CD4-positive, CD25-positive, alpha-beta regulatory T cell (primary cell): ENCODE measurements at places on chromosomes 11 and 22.

GRCh38 chr11:11710556-11710955 lies 88.8 kb upstream of the GALNT18 start:
- DNase-seq: no peak

DNA sequence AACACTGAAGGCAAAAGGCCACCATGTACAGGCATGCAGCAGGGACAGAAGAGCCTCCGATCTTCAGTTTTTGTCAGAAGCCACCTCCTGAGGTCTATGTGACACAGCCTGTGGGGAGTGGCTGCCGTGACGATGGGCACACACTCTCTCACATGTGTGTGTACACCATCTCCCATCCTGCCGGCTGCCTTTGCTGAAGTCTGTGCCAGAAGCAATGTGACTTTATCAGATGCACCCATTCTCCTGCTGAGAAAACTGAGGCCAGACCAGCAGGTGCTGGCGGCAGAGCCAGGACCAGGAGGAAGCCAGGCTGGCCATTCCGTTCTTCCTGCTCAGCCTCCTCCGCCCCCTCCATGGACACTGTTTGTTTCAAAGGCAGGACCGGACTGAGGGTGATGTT lies 16.7 kb downstream of the SHANK2 start:
- DNase-seq: no peak

DNA sequence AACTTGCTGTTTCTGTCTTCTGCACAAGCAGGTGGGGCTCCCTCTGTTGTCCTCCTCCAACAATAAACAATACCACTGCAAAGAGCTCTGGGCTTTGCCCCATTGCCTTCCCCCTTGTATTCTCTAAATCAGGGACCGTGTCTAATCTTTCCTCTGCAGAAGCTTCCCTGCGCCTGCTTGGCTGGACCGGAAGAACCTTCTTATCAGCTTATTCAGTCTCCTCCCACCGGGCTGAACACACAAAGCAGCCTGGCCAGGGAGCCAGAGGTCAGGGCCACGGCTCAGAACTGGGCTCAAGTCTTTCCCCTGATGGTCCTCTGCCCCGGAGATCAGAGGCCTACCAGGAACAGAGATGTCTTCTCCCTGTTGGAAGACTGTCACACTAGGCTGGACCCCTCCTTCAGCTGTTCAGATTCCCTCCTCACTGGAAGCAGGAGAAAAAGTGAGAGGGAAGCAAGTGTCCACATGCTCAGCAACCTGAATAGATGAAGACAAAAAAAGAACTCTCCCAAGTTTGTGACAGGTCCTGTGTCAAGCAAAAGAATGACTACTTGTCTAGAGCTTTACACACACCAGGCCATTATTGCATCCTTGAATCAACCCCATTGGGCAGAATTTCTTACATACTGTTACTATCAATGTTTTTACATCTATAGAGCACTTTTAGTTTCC lies 63.7 kb downstream of the RAB30 start:
- no peak for DNase-seq

GRCh38 chr11:75189911-75190310 lies 39.0 kb downstream of the SLCO2B1 start:
- DNase-seq: no peak

- DNase-seq: no peak
These were observed 64.9 kb downstream of the NAV2 start for GRCh38 chr11:19777377-19778102.

DNA sequence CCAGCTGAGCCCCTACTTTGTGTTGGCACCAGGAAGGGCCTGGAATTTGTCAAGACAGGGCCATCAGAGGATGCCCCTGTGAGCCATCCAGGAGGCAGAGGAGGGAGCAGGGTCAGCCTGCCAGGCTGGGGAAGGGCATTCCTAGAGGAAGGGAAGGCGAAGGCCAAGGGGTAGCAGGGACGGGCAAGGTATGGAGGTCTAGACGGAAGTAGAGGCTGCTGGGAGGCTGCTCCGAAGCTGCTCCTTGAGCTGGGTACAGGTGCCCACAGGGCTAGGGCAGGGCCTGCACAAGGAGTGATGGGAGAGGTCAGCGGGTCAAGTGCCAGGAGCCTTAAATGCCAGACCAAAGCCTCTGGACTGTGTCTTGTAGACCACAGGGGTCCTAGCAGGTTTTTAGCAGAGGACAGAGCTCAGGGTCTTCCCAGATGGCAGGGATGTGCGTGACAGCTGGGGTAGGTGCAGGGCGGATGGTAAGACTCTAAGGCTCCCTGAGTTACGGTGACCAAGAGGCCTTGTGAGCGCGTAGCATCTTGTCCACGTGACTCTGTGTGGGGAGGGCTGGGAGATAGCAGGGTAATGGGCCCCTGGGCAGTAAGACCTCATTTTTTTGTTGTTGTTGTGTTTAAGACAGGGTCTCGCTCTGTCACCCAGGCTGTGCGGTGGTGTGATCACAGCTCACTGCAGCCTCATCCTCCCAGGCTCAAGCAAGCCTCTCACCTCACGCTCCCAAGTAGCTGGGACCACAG lies 31.7 kb upstream of the CSNK1E start:
- DNase-seq: no peak

DNA sequence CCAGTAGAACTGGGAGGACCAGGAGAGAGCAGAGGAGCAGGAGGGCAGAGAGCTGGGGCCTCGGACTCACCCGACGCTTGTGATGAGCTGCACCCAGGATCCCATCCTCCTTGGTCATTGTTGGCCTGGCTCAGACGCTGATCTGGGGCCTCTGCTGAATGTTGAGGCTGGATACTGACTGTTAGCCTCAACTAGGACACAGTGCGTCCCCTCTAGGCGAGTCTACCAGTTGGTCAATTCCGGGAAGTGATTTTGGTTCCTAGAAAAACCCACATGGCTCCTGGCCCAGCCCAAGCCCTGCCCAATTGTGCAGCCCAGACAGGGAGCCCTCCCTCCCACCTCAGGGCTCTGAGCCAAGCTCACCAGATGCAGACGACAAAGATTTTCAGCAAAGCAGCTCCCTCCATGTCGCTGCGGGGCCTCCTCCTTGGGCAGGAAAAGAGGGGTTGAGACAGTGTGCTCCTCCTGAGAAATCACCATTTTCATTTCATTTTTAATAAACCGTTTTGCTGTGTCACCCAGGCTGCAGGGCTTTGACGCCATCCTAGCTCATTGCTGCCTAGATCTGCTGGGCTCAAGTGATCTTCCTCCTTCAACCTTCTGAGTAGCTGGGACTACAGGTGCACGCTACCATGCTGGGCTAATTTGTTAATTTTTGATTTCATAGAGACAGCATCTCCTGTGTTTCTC lies at the start of gene APOL4:
Gene APOL4 (minus strand): TSS at position 180 of the 690 bp plus-strand sequence. CDS start 75 bp downstream, at position 105.
- DNase-seq: peak; percentile 23

DNA sequence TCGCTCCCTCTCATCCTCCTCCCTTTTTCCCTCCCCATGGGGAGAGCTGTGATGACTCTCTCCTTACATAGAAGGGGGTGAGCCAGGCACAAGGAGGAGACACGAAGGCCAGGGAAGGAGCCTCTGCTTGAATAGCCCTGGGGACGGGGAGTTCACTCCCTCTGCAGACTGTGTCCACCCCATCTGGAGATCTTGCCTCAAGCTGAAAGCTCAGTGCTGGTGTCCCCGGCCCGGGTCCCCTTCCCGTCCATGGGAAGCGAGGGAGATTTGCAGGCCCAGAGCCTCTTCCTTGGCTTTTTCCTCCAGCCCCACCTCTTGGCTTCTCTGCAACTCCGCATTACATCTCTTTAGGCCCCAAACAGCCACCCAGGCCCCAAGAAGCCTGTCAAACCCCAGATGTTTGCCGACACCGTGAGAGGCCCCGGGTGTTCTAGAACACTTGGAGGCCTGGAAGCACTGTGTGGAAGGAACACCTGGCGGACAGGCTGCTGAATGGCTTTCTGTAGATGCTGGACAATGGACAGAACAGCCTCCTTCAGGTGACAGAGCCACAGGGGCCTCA lies 32.3 kb downstream of the LINC01488 start:
- no peak for DNase-seq

GRCh38 chr22:39990686-39991085 lies 4.1 kb upstream of the FAM83F start:
- no peak for DNase-seq

GRCh38 chr11:45856044-45856468 lies 8.8 kb downstream of the CRY2 start:
- no peak for DNase-seq

GRCh38 chr22:20109411-20110358 lies 6.2 kb upstream of the RANBP1 start:
- DNase-seq: no peak

GRCh38 chr11:36013950-36014897 lies 70.4 kb downstream of the LDLRAD3 start:
- no peak for DNase-seq

GRCh38 chr11:60699936-60700335 lies 524 bp downstream of the MS4A8 start:
- DNase-seq: no peak

DNA sequence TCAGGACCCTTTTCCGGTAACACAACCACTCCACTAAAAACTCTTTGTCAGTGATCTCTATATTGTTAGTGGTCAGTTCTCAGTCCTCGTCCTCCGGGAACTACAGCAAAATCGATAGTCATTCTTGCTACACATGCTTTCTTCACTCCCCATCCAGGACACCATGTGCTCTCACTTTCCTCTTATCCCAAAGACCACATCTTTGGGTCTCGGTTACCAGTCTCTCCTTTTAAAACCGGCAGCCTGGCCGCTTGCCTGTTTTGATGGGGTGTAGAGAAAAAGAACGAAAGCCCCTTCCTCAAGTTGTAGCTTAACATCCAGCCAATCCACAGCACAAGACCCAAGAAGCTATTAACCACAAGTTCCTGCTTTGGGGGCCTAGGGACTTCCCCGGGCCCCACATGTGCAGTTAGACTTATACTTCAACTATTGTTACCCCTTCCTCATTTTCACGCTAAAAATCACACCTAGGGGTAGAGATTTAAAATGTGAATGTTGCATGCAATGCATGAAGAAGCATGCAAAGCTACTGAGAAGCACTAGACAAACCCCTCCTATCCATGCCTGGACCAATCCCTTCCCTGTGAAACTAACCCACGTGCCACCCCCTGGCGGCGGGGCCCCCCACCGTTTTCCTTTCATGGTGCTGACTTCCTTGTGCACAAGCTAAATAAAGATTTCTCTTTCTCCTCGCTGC lies 1.5 kb upstream of the TOLLIP start:
- DNase-seq: peak; percentile 81

DNA sequence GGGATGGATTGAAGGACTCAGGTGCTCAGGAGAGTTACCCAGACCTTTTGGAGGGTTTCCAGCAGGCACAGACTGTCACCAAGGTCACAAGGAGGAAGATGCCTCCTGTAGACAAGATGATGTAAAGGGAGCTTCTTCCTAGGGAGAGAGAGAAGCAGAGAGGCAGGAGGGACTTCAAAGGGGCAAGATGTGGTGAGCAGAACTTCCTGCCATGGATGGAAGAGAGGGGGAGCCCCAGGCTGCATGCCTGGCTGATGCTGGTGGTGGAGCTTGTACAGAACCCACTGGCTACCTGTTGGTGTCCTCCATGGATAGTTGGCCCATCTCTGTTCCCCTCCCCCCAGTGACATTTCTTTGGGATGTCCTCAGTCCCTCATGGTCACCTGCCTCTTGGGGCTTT lies 4.2 kb downstream of the HEPN1 start:
- DNase-seq: no peak

GRCh38 chr22:44603767-44604166 lies 98.2 kb upstream of the PRR5 start:
- DNase-seq: no peak

DNA sequence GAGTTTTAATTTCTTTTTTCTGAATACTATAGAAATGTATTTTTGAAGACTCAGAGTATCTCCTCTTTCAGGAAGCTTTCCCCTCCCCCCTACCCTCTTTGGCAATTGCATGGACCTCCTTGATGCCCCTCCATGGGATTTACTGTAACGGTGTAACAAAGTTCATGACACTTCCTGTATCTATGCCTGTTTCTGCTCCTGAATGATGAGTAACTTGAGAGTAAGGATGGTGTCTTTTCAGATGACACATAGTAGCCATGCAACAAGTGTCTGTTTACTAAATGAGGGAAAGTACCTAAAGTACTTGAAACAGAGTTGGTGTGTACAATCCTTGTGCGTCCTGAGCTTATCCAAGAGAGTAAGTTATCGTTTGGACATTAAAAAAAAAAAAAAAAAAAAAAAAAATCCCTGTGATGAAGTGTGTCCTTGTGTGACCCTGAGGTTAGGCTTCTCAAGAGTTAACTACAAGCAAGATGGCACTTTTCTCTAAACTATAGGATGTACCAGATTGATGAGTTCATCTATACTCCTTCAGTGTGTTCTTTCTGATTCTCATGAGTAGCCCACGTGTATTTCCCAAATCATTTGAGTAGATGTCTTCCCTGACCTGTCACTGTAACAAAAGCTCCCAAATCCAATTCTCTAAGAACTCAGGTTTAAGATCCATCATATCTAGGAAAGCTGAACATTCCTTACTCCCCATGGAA lies 7.4 kb downstream of the ETS1 start:
- peak; percentile 51 for DNase-seq

DNA sequence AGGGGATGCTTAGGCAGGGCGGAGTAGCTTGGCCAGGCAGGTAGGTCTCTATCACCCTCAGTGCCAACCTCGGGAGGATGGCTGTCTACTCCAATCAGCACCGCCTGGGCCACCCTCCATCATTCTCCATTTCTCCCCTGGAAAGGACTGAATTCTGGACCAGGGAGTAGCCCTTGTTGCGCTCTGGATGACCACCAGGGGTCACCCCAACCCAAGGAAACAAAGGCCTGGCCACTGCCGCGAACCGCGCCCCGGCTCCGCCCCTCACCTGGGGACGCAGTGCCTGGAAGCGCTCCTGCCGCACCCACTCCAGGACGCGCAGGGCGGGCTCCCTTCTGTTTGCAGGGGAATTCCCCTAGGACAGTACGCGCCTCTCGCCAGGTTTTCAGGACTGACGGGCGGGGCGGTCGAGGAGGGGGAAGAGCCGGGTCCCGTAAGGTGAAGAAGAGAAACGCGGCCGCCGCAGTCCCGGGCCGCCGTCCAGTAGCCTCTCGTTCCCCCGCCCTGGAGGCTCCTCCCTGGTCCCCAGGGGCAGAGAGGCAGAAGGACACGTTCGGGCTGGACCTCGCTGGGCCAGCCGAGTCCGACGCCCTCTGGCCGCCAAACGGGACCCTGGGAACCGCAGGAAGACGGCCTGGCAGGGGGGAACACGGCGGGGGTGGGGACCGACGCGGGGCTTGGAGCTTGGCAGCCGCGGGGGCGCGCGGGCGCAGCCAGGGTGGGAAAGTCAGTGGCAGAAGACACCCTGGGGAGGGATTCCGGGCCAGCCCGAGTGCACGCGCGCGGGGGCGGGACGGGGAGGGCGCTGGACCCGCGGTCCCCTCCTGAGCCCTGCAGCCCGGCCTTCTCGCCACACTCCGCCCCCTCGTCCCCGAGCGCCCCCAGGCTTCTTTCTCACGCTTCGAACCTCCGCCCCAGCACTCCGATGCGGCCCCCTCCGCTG lies 7.1 kb downstream of the SCN4B start:
- DNase-seq: peak; percentile 83

GRCh38 chr11:129930296-129930695 lies 34.9 kb upstream of the NFRKB start:
- no peak for DNase-seq

DNA sequence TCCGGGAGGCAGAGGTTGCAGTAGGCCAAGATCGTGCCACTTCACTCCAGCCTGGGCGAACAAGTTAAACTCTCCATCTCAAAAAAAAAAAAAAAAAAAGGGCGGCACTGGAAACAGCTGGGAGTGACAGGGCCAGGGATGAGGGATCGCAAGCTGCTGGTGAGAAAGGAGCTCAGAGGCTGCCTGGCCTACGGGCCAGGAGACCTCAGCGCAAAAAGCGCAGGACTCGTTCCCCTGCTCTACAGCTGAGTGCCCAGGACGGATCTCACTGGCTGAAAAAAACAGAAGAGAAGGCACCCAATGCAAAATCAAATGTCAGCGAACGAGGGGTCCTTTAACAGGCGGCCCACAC lies 650 bp upstream of the NUP50 start:
- DNase-seq: no peak

GRCh38 chr11:76148941-76149613 lies 57.2 kb downstream of the WNT11 start:
- DNase-seq: no peak

GRCh38 chr11:121721961-121722360 lies 269.2 kb upstream of the SORL1-AS1 start:
- no peak for DNase-seq
